Stimulated activated CD4-positive, alpha-beta T cell treated with anti-CD3 and anti-CD28 coated beads, TNF-alpha, amount 100 ng/mL, for 48 hours (primary cell): ENCODE measurements at places on chromosomes 2 and 18.

DNA sequence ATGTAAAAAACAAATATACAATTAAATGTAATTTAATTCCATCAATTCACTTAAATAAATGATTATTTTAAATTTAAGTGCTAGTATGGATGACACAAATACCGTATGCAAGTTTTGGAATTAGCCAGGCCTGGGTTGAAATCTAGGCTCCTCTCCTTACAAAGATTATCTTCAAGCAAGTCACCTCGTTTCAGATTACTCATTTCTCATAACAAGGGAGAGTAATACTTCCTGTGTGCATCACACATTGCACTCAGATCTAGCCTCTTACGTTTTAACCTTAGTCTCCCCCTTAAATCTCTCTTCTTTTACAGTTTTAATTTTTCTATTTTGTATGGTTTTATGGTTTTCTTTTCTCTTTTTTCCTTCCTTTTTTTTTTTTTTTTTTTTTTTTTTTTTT, 1475.9 kb upstream of the NXPH2 start:
- DNase-seq, result no peak

GRCh38 chr2:161121622-161122021, 38.6 kb upstream of the TANK start:
- DNase-seq, result no peak

- no peak for DNase-seq
Measured at GRCh38 chr2:136530146-136530545, 235.2 kb upstream of the THSD7B start.

DNA sequence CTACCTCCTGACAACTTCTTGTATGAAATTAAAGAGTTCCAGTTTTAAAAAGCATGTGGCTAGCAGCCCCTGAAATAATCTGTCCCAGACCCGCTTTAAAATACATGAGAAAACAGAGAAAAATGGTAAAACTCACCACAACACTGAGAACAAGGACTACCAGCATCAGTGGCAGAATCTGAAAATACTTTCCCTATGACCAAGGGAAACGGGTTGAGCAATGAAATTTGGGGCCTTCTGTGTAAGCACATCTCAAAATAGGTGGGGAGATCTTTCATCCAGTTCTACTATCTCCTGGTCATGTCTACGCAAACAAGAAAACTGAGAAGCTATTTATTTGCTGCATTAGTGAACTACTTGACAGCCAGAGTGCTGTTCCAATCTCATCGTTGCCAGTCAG, 172.3 kb downstream of the LNPK start:
- DNase-seq, result no peak
